ENCODE measurements at places on chromosomes 3 and 15.
A peak's percentile ranks its signal among the peaks of the same experiment; 100 is the strongest.

DNA sequence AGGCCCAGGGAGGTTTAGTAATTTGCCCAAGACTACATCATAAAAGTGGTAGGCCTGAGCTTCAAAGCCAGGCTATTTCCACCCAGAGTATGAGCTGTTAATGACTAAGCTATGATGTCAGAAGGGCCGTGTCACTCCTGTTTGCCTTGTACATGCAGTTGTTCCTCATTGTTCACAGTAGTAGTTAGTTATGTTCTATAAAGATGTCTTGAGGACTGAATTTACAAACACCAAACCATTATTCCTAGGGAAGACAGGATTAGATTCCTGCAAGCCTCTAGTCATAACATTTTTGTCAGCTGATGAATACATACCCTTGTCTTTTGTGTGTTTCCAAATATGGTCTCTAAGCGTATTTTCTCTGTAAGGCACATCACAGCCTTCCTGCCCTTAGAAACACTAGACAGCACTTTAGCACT is 20.9 kb upstream of the LARS2 start:
- no peak for DNase-seq

- no peak for DNase-seq
Measured at GRCh38 chr15:41502795-41503668, 9.4 kb downstream of the ITPKA start.

DNA sequence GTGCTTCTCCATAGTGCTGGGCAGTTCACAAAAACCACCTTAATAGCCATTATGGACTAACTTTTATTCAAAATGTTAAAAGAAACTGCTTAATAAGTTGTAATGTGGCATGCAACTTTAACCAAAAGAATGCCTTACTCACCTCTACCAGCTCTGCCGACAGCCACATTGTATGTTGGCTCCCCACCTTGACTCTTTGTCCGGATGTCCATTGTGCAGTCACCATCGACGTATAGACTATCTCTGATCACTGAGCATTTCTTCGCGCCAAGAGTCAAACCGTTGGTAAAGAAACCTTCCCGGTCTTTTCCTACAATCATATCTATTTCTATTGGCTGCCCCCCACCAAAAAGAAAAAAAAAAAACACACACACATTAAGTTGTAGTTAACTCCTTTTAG is 2.5 kb downstream of the PFN2 start:
- DNase-seq = no peak

- DNase-seq = no peak
Measured at GRCh38 chr15:33960549-33960935, 7.8 kb upstream of the CHRM5 start.

DNA sequence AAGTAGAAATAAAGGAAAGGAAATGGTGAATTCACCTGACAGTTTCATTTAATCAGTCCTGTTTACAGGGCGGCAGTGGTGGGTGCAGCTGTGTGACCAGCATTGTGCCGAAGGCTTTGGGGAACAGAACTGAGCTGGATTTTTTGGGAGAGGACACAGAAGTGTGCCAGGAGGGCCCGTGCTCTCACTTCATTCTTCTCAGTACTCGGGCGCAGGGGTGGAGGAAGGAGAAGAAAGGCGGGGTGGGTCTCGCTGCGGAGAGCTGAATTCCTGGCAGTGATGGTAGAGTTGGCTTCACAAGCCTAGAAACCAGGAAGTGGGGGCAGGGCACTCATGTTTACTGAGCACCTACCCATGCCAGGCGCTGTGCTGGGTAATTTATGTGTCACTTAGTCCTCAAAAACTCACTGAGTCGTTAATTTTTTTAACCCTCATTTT is 64.6 kb downstream of the CRTC3 start:
- DNase-seq = peak; percentile 95

- DNase-seq = no peak
Measured at GRCh38 chr3:182182531-182182968, 470.8 kb downstream of the SOX2 start.

DNA sequence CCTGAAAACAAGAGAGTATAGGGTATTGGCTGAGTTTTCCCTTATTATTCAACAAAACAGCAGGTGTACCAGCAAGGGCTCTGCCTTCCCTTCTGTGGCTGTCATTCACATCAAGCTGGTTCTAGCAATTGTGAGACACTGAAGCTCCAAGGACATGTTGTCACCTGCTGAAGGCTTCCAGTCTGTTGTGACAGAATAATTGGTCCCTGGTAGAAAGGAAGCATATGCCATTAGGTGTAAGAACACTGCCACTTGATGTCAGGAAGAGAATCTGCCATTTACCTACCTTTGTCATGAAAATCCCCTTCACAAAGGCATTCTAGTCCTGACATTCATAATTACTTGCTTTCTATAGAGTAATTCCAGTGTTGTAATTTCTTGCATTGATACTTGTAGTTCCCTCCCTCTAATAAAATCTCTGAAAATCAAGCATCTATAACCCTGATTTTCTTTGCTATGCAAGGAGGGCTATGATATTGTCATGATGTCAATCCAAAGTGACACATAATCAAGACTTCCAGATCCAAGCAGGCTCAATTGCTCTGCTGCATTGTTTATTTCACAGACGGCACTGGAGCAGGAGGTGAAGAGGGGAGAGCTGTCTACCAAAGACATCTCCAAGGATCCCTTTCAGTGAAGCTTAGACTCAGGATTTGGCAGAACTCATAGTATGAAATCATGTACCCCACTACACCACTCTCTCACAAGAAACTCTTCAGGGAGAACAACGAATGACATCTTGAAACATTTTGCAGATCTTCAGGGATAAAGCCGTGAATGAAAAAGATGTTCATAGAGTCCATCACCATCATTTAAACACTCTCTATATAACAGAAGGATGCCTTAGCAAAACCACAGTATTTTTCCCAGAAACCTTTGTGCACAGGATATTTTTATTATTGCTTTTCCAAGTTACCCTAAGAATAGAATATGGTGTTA is 425.3 kb downstream of the RBMS3 start:
- no peak for DNase-seq

- no peak for DNase-seq
Measured at GRCh38 chr3:171896316-171896715, 53.2 kb downstream of the TMEM212 start.

- DNase-seq = peak; percentile 39
Measured at GRCh38 chr3:143120716-143121240, 1.2 kb downstream of the CHST2 start.

DNA sequence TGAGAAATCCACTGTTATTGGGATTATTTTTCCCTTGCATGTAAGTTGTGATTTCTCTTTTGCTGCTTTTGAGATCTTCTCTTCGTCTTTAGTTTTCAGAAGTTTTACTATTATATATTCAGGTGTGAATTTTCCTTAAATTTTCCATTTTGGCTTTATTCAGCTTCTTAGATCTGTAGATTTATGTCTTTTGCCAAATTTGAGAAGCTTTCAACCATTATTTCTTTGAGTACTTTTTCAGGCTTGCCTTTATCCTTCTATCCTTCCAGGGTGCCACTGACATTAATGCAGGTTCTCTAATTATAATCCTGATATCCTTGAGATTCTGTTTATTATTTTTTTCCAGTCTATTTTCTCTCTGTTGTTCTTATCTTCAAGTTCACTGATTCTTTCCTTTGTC is 38.1 kb upstream of the XIRP1 start:
- DNase-seq = no peak

GRCh38 chr3:152293347-152294006 is 24.7 kb downstream of the MBNL1 start:
- no peak for DNase-seq

GRCh38 chr15:67063689-67064606 is 1.5 kb upstream of the SMAD3 start:
- no peak for DNase-seq

GRCh38 chr3:34955680-34956079 is 683.6 kb upstream of the ARPP21 start:
- no peak for DNase-seq

GRCh38 chr3:185532901-185533300 is 19.5 kb downstream of the LIPH start:
- no peak for DNase-seq

- DNase-seq = no peak
Measured at GRCh38 chr15:91592567-91592966, 260.9 kb upstream of the SLCO3A1 start.

Measured in CD4-positive, alpha-beta T cell treated with Interleukin-21 for 1 hour (primary cell).